ENCODE measurements at places on chromosomes 12 and 14.

DNA sequence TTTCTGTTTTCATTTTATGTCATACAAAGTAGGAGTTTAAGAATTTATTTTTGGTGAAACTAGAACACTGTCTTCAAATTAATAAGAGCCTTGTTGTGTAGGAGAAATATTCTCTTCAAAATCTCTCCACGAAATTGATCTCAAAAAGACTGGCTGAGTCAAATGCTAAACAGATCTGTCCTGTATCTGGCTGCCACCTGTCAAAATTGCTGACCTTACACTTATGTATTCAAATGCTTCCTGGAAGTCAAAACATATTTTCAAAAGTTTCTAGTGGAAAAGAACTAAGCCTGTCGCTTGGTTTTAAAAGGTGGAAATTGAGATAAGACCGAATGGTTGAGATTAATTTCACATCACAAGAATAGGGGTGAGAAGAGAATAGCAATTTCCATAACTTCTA lies 121.4 kb downstream of the RGS6 start:
- no peak for DNase-seq

GRCh38 chr12:46374711-46375110 lies 2.1 kb upstream of the SLC38A2 start:
- no peak for DNase-seq

- DNase-seq: no peak
Observed at GRCh38 chr12:20040831-20041230, 327.5 kb upstream of the PDE3A start.

- peak; percentile 21 for DNase-seq
Observed at GRCh38 chr14:40417777-40418401, 985.7 kb upstream of the FBXO33 start.

- no peak for DNase-seq
Observed at GRCh38 chr14:24064091-24064795, 7.1 kb upstream of the CPNE6 start.

DNA sequence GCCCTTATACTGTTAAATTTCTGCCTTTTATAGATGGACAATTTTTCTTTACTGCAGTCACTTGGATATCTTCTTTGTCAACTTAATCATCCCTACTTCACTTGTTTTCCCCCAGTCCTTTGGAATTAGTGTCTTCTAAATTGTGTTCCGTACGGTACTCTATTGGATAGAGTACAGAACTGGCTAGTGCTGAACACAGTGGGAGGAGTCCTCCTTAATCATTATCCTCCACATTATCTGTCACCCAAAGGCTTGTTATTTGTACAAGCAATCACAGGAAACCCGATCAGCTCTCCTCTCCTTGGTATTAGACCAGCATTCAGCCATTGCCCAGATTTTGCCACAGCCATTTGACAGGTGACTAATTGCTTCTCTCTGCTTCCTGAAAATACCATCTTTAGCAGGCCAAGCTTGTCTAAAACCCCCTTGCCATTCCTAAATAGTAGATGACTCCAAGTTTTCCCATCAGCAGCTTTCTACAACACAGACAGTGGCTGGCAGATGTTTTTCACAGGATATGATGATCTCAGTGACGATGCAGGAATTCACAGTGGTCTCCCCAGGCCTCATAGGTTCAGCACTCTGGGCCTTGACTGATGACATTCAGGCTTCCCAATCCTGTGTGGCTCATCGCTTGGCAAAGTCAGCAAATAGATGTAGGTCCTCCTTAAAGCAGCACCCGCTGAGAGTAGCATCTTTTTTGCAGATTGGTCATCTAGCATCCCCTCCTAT lies 216.0 kb upstream of the RGS6 start:
- DNase-seq: no peak

- DNase-seq: no peak
Observed at GRCh38 chr12:67524861-67525616, 123.5 kb upstream of the DYRK2 start.

DNA sequence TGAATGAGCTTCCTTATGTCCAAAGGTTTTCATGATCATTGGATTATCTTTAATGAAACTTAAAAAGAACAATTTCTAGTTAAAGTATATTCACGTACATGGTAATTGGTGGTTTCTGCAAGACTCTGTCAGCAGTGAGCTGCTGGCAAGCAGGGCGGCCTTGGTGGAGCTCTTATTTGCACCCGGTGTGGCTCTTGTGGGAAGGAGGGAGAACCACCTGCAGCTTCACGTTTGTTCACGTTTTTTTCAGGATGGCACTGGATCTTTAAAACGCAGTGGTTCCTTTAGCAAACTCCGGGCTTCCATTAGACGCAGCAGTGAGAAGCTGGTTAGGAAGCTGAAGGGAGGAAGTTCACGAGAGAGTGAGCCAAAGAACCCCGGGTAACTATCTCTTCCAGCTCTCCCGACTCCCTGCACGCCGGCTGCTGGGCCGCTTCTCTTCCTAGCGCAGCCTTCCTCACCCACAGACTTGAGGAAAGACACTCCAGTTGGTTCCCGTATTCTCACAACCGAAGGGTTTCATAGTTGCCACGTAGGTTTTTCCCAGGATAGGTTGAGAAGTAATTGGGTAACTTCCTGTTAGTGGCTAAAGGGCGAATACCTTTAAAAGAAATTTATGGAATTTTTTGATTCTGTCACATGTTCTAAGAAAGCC lies 28.3 kb downstream of the XRCC3 start:
- DNase-seq: no peak

- no peak for DNase-seq
Observed at GRCh38 chr12:77993658-77994057, 163.0 kb downstream of the NAV3 start.

GRCh38 chr12:97194546-97194945 lies 268.1 kb upstream of the RMST start:
- DNase-seq: no peak

DNA sequence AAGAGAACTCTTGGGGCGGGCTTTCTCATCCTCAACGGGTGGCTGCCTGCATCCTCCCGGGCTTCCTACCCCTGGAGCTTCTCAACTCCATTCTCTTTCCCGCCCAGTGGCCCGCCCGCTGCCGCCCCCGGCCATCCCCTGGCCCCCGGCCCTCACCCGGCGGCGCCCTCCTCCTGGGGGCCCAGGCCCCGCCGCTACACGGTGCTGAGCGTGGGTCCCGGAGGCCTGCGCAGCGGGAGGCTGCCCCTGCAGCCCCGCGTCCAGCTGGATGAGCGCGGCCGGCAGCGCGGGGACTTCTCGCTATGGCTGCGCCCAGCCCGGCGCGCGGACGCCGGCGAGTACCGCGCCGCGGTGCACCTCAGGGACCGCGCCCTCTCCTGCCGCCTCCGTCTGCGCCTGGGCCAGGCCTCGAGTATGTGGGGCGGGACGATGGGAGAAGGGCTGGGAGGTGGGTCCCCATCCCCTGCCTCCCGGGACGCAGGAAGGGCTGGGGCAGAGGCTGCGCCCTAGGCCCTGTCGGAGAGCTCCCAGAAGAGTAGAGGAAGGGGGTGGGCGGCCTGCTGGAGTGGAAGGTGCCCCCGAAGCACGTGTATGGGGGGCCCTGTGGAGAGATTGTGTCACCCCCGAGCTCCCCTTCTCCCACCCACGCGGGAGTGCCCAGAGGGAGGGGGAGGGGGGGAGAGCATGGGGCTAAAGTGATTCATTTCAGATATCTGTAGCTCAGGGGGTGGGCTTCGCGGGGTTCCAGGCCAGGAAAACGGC lies 1.5 kb downstream of the LAG3 start:
- DNase-seq: peak; percentile 82

GRCh38 chr12:848882-849527 lies 96.6 kb downstream of the WNK1 start:
- DNase-seq: no peak

DNA sequence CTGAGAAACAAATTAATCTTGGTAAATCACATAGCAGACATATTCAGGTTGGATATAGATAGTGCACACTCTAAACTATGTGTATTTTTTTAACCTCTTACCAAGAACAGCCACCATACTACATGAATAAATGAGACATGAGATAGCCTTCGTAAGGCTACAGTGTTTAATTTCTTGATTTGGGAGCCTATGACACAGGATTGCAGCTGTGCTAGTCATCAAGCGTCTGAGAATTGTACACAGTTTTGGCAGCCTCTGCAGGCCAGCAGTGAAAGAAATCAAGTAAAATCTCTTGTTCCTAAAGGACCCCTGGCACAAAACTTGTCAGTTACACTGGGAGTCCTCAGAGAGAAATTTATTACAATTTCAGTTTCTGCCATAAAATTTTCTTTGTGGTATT lies 236.1 kb downstream of the C12orf50 start:
- no peak for DNase-seq

DNA sequence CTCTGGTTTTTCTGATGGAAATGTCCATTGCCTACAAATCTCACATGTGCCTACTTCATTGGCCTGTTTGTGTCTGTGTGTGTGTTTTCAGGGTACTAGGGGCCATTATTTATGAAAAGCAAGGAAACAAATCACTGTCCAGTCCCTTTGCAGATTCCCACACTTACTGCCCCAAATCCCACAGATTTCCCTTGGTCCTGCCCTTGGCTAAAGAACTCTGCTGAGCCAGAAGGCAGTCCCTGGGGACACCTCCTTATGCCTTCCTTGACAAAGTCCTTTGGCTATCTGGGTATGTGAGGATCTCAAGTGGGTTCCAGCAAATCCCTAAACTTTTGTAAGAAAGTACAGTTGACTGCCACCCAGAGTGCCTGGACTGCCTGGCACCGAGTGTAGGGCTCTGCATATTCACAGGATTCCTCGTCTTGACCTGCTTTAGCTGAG lies 388.1 kb downstream of the BCAT1 start:
- DNase-seq: no peak

- DNase-seq: no peak
Observed at GRCh38 chr12:54692353-54692752, 44.2 kb upstream of the DCD start.

DNA sequence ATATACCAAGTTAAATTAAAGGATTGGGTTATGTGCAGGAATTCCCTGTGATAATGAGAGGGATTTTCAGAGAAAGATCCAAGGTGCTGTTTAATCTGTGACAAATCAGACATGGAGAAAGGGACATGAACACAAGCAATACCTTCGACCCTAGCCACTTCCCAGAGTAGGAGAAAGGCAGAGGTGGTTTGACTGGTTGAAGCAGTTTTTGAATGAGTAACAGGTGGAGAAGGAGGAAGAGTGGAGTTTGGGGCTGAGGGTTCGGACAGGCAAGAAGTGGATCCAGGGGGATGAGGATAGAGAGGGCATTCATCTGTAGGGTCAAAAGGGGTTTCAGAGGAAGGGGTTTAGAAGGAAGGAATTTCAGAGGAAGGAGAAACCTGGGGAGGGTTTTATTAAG lies 27.4 kb upstream of the A2M start:
- no peak for DNase-seq

DNA sequence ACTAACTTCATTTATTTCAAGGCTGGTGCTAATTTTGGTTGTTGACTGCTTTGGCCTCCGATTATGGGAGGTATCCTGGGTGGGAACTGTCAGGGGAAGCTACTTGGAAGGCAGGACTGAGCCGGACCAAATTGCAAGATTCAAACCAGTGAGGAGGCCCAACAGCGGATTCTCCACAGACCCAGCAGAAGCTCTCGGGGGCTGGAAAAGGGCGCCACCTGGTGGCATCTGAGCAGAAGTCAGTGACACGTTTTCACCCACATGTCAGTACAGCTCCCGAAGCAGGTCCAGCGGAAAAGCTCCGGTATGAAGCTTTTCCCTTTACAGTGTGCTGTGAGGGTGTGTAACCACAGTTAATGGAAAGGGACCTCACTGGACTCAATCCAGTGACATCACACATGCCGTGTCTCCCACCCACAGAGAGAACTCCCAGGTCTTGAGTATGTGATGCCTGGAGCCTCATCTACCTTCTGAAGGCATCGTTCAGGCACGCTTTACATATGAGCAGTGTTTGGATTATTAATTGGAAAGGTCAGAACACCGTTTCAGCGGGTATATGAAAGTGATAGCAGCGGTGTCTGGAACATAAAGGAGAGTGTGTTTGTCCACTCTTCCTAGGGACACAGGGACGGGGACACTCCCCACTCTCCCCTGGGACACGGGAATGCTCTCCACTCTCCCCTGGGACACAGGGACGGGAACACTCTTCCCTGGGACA lies 3.6 kb upstream of the P2RX2 start:
- peak; percentile 86 for DNase-seq

DNA sequence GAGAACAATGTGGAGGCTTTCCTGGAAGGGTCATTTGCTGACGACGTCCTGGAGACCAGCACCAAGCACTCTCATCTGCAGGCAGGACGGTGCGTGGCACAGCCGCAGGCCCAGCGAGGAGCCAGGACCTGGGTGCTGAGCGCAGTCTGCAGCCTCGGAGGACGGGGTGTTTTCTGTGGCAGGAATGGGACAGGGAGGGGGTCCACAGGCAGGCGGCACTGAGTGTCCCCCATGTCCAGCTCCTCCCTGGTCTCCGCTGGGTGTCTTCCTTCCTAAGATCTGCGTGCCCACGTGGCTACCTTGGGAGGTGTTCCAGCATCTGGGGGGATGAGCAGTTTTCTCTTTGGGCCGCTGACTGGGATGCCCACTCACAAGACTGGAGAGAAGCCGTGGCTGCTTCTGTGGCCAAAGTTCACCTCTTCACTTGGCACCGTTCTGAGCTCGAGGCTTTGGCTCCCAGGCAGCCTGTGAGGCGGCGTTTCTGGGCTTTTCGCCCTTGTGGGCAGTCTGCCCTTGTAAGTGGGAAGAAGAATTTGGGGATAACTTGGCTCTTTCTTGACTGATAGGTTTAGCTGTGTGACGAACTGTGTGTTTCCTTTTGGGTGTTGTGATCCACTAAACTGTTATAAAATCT lies 72.2 kb downstream of the NOC4L start:
- DNase-seq: no peak

- DNase-seq: peak; percentile 63
Observed at GRCh38 chr14:98174041-98174440, 1098.0 kb downstream of the BCL11B start.

DNA sequence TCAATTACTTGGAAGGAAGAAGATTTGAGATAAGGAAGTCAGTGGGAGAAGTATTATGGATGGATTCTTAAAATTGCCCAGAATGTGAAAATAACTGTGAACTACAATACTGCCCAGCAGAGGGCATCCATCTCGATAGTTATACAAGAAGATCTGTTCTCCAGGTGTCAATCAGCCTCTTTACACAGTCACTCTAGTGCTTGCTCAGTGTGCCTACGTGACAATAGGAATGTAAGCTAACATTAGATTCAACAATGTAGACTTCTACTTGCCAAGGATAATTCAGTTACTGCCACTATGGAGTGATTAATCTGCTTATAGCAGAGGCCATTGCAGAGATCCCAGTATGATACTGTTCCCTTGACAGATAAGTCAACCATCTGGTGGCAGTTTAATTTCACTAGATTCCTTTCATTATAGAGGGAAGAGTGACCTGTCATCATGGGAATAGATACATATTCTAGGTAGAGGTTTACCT lies 10.6 kb upstream of the MAP4K5 start:
- DNase-seq: no peak

All from activated T-cell treated with anti-CD3 and anti-CD28 coated beads, Interleukin-2, amount 50 U/mL, for 48 hours (primary cell).